Endothelial cell (in vitro differentiated cells): ENCODE measurements at places on chromosomes 3 and 15.
A peak's percentile ranks its signal among the peaks of the same experiment; 100 is the strongest.

- H3K4me1 ChIP-seq = peaks cover 4% of the 10 kb centered on the region
- no peaks in the 10 kb centered on the region for H3K36me3 ChIP-seq
- H3K27me3 ChIP-seq = no peaks in the 10 kb centered on the region
- DNase-seq = no peak
- H3K27ac ChIP-seq = no peak overlapping the region
- no peak overlapping the region for H3K4me3 ChIP-seq
Observed at GRCh38 chr3:197327701-197328100, 29.3 kb upstream of the DLG1 start.

DNA sequence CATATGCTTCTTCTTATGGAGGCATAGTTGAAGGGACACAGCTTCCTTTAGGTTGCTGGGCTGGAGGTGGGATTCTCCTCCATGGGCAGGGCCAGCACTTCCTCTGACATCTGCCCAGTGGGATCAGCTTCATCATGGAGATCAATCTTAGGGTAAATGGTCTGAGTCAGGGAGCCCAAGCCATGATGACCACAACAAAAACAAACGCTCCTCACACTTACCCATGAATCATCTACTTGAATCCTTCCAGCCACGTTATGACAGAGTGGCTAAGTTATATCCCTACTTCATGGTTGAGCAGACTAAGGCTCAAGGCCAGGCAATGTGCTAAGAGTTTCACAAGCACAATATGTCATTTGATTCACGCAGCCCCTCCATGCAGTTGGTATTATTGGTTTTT, 87.2 kb upstream of the NMNAT3 start:
- H3K4me3 ChIP-seq = no peak overlapping the region
- DNase-seq = no peak

GRCh38 chr15:91980502-91981267, 127.2 kb downstream of the SLCO3A1 start:
- H3K36me3 ChIP-seq = no peaks in the 10 kb centered on the region
- DNase-seq = no peak
- peaks cover 9% of the 10 kb centered on the region for H3K4me1 ChIP-seq
- H3K27ac ChIP-seq = no peak overlapping the region
- H3K4me3 ChIP-seq = no peak overlapping the region

- H3K36me3 ChIP-seq = no peaks in the 10 kb centered on the region
- H3K4me3 ChIP-seq = no peak overlapping the region
- peaks cover 2% of the 10 kb centered on the region for H3K4me1 ChIP-seq
- no peaks in the 10 kb centered on the region for H3K27me3 ChIP-seq
- no peak for DNase-seq
- H3K27ac ChIP-seq = no peak overlapping the region
Observed at GRCh38 chr3:69579306-69580041, 159.8 kb upstream of the MITF start.

DNA sequence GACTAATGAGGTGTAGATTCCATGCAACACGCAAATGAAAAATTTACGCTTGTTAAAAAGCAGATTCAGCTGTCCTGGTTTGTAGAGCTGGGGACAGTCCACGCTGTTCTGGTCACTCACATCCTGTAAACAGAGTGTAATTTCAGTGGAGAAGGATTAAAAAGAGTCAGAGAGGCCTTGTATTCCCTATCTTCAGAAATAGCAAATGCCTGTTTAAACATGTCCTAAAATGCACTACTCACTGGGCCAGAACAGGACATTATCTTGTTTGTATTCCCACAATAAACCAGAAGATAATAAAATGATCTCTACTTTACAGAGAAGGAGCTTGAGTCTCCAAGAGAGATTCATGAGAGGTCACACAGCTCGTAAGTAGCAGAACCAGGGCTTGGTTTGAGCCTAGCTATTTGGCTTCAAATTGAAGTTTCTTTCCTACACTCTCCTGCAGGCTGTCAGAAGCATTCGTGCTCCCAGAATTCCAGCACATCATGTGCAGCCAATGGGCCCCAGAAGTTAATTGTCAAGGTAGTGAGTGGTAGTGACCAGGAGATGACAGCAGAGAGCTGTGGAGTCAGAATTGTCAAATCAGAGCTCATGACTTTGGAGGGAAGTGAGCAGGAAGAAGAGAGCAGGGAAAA, 242.5 kb downstream of the ATP8B4 start:
- peaks cover under 1% of the 10 kb centered on the region for H3K36me3 ChIP-seq
- H3K27me3 ChIP-seq = peaks cover 3% of the 10 kb centered on the region
- peak overlapping the region; percentile 55 for H3K27ac ChIP-seq
- peaks cover 10% of the 10 kb centered on the region for H3K4me1 ChIP-seq

DNA sequence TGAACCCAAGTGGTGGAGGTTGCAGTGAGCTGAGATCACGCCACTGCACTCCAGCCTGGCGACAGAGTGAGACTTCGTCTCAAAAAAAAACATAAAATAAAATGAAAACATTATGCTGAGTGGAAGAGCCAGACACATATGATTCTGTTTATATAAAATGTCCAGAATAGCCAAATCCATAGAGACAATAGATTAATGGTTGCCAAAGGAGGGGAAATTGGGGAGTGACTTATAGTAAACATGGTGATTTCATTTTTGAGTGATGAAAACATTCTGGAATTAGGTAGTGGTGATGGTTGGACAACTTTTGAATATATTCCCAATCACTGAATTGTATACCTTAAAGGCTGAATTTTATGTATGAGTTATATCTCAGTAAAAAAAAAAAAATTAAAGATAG, 172.0 kb upstream of the BFSP2 start:
- peaks cover 9% of the 10 kb centered on the region for H3K36me3 ChIP-seq
- peaks cover 14% of the 10 kb centered on the region for H3K4me1 ChIP-seq
- no peak for DNase-seq
- no peak overlapping the region for H3K4me3 ChIP-seq
- no peaks in the 10 kb centered on the region for H3K27me3 ChIP-seq

GRCh38 chr15:57061696-57062095, 143.3 kb downstream of the TCF12 start:
- H3K4me3 ChIP-seq = no peak overlapping the region
- H3K27me3 ChIP-seq = no peaks in the 10 kb centered on the region
- no peaks in the 10 kb centered on the region for H3K36me3 ChIP-seq
- H3K27ac ChIP-seq = no peak overlapping the region

DNA sequence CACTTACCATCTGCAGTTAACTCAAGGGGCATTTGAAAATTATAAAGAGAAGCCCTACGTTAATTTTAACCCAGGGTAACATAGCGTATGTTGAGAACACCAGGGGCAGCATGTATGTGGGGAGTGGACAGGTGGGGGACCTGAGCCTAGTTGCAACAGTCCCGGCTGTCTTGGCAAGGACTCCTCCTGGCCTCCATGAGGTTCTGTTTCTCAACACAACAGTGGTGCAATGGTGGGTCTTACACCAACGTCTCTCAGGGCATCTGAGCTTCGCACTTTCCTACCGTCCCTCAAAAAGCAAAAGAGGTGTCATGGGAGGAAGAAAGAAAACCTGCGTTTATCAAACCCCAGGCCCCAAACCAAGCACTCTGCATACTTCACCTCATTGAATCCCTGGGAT, 50.6 kb downstream of the MGLL start:
- no peak overlapping the region for H3K27ac ChIP-seq
- H3K27me3 ChIP-seq = peaks cover 6% of the 10 kb centered on the region
- no peak overlapping the region for H3K4me3 ChIP-seq
- no peak for DNase-seq
- peaks cover 1% of the 10 kb centered on the region for H3K36me3 ChIP-seq

DNA sequence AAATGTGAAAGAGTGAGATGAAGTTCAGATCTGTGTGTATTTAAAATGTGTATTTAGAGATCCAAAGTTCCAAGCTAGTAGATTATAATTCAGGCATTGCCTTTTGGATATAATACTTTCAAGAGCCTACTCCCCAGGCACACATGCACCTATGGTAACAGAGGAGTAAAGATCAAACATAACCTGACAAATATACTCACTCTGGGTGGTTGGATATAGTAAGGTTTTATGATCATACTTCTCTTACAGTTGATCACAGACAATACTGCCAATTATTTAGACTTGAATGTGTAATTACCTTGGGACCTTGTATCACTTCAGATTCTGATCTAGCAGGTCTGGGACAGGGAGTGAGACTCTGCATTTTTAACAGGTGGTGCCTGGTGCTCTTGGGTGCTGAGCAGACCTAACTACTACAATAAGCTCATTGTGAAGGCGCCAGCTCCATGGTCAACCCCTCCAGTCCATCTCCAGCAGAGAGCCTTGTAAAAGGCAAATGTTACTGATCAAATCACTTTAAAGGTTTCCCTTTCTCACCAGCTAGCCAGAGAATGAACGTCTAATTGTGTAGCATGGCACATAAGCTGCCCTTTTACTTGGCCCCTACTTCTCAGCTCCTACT, 55.5 kb downstream of the NBEAL2 start:
- peaks cover 3% of the 10 kb centered on the region for H3K27me3 ChIP-seq
- DNase-seq = no peak
- H3K4me3 ChIP-seq = no peak overlapping the region
- no peak overlapping the region for H3K27ac ChIP-seq
- no peaks in the 10 kb centered on the region for H3K4me1 ChIP-seq

DNA sequence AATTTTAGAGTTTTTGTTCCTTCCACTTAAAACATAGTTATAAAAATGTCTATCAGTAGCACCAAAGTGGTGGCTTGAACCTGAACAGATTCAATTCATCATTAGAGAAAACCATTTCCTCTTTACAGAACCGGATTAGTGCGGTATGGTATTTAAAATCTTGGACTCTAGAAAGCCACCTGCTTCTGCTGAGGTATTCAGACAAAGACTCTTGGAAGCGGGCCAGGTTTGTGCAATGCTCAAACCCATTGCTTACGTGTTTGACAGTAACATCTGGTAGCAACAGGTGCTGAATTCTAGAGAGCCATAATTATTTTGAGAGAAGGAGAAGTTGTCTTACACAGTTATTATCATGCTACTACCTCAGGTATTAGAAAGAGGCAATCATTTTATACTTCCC, 290.5 kb downstream of the NAALADL2 start:
- no peak overlapping the region for H3K27ac ChIP-seq
- no peaks in the 10 kb centered on the region for H3K4me1 ChIP-seq
- H3K36me3 ChIP-seq = no peaks in the 10 kb centered on the region
- DNase-seq = no peak
- H3K27me3 ChIP-seq = peaks cover 1% of the 10 kb centered on the region

DNA sequence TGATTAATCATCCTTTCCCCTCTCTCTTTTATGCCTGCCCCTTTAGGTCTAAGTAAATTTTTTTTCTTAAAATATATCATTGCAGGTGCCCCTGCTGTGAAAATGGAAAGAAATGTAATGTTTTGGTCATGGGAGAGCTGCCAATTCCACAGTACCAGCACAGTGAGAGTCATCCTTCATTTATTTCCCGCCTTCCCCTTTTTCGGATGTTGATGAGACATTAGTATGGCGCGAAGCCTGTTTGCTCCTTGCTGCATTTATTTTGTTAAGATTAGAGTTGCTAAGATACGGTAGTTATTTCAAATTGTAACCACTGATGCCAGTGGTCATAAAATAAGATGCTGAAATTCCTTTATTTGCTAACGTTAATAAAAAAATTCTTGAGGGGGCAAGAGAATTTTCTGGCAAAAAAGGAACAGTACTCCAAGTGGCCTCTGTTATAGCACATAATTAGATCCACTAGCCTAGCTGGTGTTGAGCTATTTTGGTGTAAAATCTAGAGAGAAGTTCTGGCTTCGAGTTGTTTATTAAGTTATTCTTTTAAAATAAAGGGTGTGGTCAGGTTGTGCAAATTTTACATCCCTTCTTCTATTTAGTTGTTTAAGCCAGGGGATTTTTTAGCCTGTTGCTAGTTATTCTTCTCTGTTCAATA, 62.8 kb downstream of the MDFIC2 start:
- no peak overlapping the region for H3K27ac ChIP-seq
- H3K27me3 ChIP-seq = no peaks in the 10 kb centered on the region
- H3K36me3 ChIP-seq = no peaks in the 10 kb centered on the region
- no peak overlapping the region for H3K4me3 ChIP-seq
